AG10803 (cell line): ENCODE measurements at places on chromosomes 13 and 19.

GRCh38 chr13:42119875-42120274, 71.4 kb downstream of the DGKH start:
- DNase-seq, result no peak

DNA sequence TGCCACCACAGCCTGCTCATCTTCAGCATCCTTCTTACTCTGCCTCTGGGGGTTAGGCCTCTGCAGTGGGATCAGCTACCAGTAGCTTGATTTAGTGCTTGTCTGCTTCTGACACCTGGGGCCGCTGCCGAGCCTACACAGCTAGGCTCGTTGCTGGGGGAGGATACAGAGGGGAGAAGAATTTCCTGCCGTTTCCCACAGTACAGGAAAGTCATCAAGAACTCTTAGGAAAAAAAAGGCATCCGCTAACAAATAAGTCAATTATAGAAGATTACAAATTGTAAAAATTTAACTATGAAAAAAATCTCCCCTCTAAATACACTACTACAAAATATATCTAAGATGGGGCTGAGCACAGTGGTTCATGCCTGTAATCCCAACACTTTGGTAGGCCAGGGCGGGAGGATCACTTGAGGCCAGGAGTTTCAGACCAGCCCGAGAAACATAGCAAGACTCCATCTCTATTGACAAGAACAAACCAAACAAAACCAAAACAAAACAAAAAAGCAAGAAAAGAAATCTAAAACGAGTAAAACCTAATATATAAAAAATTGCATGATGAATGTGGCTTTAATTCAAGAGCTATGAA, 26.7 kb downstream of the LATS2 start:
- DNase-seq, result no peak

DNA sequence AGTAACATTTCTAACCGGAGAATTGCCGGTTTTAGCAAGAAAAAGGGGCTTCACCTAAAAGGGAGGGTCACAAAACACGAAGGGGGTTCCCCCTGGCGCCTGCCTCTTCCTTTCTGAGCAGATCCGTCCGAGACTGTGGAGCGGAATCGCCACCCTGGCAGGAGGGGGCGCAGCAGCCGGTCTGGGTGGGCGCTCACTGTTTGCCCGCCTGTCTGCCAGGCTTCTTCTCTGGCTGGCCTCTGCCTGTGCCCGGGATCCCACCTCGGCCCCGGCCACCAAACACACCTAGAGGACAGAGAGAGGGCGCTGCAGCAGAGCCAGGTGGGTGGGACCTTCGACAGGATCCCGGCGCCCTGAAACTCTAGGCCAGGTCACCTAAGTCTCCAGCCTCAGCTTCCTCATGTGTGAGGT, 15.6 kb downstream of the LSM4 start:
- DNase-seq, result no peak

DNA sequence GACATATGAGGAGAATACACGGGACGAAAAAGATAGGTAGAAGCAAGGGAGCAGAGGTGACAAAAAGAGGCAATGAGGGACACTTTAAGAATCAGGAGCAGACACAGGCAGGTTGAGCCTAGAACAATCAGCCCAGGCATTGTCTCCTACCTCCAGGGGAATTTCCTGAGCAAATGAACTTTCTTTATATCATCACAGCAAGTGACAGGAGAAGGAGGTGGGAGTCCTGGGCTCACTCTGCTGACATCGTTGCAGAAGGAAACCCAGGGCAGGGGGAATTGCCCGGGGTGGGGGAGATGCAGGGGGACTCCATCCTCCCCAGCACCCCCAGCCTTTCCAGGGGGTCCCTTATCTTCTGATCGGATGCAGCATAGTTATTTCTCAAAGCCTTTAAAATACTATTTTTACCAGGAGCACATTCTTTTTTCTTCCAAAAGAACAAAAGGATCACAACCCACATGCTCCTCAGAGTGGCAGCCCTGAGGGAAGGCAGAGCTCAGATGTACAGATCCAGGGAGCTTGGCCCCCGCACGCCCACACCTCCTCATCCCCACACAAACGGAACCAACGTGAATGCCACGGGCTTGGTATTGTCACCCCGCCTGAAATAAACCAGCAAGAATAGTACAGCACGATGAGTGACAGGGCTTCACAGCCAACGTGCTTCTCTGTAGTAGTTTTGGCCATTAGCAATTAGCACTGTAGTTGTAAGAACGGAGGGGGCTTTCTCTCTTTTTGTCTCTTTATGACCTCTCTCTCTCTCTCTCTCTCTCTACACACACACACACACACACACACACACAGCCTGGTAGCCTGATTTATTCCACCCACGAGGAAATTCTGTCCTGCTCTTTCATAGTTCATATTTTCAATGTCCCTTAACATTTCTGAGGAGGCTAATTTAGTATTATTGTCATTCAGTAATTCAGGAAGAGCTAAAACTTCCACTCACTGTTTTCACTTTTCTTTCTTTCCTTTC, 169.5 kb upstream of the UBL3 start:
- no peak for DNase-seq

GRCh38 chr19:15265850-15266248, 33.6 kb upstream of the EPHX3 start:
- peak; percentile 95 for DNase-seq

DNA sequence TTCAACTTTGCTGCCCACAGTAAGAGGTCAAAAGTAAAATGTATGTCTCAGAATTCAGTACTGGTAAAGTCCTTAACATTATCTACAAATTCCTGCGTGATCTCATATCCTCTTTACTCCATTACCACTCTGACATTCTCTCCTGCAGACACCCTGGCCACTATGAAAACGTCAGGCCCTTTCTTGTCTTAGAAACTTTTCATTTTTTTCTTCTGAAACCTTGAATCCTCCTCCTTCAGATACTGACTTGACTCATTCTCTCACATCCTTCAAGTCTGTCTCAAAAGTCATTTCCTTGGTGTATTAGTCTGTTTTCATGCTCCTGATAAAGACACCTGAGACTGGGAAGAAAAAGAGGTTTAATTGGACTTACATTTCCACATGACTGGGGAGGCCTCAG, 262.3 kb downstream of the POU4F1 start:
- no peak for DNase-seq

- DNase-seq, result no peak
These were observed 423.7 kb upstream of the TSHZ3 start for GRCh38 chr19:31772915-31773314.

GRCh38 chr19:28208745-28209144, 1004.2 kb downstream of the UQCRFS1 start:
- peak; percentile 2 for DNase-seq
